Neural progenitor cell (in vitro differentiated cells): ENCODE measurements at places on chromosomes 5 and 9. TPM values are rescaled to one million over a fixed set of nuclear protein-coding genes. Genes with fewer than 3 reads are reported as not detected.

DNA sequence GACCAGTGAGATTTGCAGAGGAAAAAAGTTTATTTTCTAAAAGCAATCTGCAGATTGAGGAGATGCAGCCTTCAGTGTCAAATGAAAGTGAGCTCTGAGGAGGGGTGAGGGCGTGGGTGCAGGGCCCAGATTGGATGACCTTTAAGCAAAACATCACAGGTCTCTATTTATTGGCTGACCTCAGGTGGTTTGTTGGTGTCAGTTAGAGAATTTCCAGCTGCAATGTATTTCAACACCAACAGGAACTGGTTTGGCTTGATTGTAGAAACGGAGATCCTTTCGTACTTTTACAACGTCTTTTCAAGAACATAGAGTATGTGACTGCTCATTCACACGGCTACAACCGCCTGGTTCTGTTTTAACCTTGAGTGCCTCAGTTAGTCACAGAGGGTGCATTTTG is 1069.1 kb downstream of the EFNA5 start:
- no peak for DNase-seq

DNA sequence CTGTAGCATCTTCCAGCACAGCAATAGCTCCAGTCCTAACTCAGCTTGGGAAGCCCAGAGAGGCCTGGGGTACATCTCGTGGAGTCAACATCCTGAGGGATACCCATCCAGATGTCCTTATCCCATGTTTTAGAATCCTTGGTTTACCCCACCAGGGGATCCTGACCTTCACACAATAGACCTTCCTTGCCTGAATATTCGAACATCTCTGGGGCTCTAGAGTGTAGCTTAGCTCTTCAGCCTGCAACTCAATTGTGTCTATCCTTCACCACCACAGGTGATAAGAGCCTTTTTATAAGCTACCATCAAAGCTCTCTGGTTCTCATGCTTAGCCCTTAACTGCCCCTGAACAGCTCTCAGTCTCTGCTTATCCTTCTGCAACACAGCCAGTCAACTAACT is 7.5 kb upstream of the RALGPS1 start:
- DNase-seq: no peak

The ALDH1B1 gene
- 32.9 and 44.0 TPM in 2 replicates for total RNA-seq

The EXD3 gene
- total RNA-seq: 4.7 and 25.1 TPM in 2 replicates

The STK32A gene
- total RNA-seq: 13.0 and 16.7 TPM in 2 replicates

DNA sequence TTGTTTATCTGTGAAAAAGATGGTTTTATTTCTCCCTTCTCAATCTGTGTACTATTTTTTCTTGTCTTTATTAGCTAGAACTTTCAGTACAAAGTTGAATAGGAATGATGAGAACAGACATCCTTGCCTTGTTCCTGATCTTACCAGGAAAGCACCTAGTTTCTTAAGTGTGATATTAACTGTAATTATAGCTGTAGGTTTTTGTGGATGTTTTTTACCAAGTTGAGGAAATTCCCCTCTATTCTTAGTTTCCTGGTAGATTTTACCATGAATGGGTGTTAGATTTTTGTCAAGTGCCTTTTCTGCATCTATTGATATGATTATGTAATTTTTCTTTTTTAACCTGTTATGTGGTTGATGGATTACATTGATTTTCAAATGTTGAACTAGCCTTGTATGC is 68.7 kb downstream of the KCNN2 start:
- DNase-seq: no peak

DNA sequence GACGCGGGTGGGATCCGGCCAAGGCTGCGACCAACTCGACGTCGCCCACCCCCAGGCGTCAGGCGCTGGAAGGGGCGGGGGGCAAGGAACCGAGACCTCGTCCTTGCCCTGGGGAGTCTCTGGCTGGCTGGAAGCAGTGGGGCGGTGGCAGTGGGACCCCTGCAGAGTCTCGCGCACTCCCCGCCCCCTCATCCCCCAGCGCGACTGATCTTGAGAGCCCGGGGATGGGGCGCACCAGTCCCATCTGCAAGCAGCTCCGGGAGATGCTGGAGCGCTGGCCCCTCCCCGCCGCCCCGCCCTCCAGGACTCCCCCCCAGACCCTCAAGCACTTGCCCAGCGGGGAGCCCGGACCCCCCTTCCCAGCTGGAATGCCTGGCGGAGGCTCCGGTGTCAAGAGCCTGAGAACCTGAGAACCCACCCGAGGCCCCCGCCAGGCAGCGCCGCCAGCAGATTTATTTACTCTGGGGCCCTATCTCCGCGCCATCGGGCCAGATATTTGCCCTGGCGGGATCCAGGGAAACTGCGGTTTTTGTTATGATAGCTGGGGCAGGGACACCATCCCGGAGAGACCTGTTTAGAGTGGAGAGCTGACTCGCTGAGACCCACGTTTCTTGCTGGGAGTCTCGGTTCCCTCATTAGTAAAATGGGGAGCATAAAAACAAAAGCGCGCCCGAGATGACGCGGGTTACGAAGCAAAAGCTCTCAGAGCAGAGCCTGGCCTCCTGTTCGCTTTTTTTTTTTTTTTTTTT is 1.2 kb downstream of the PRRT1B start:
- DNase-seq: no peak

The PDZD2 gene
- total RNA-seq: 1.1 and 1.4 TPM in 2 replicates

GRCh38 chr5:141486091-141486490 is 1.3 kb downstream of the PCDHGC4 start:
- DNase-seq: no peak

DNA sequence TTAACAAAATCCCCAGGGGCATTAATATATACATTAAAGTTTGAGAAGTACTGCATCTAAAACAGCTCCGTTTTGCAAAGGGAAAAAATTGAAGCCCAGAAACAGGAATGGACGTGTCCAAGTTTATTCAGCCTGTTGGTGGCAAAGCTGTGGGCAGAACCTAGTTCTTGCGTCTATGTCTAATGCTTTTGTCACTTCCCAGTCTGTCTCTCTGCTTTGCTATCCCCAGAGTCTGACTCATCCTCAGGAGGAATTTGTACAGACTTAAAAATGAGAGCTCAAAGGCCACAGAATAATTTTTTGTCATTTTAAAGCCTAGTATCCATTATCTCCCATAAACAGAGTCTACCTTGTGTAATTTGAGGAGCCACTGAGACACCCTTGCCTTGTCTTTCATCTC is 330.9 kb upstream of the GRIA1 start:
- no peak for DNase-seq

The OLFM1 gene
- 4.0 and 6.6 TPM in 2 replicates for total RNA-seq

GRCh38 chr5:67960939-67961338 is 254.6 kb upstream of the PIK3R1 start:
- DNase-seq: no peak

The SPATA31D4 gene
- total RNA-seq: not detected in 2 replicates

DNA sequence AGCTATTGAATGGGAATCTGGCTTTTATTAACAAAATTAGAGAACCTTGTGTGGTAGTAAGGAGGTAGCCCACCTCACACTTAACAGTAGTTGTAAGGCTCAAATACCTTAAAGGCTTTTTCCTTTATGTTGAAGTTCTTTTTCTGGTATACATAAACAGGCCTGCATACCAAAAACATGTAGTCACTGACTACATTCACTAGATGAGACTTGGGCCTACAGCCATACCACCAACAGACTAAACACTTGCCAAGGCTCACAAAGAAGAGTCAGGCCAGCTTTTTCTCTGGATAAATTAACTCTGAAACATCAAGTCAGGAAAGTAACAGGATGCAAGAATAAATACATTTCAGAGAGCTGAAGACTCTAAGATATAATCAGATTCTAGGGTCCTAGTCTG is 78.6 kb upstream of the MPDZ start:
- DNase-seq: no peak

DNA sequence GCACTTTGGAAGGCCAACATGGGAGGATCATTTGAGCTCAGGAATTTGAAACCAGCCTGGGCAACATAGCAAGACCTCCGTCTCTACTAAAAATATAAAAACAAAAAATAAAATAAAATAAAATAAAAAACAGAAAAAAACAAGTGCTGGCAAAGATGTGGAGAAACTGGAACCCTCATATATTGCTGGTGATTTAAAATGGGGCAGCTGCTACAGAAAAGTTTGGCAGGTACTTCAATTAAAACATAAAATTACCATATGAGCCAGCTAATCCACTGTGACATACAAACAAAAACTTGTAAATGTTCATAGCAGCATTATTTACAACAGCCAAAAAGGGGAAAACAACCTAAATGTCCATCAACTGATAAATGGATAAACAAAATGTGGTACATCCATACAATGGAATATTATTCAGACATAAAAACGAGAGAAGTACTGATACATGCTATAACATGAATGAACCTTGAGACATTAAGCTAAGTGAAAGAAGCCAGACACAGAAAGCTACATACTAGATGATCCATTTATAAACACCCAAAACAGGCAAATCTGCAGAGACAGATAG is 42.7 kb downstream of the PFDN1 start:
- no peak for DNase-seq

DNA sequence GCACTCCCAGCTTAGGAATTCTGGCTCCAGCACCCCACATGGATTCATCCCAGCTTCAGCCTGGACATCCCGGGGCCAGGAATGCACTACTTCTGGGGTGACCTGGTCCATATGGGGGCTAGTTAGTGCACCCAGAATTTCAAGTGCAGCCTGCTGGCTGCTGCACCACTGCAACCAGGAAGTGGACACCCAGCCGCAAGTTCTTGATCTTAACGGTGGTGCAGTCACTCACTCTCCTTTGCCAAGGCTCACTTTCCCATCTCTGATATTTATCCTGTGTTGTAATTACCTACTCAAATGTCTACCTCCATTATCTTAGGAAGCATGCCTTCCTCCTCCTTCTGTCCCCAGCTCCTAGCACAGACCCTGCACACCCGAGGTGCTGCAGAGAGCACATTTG is 26.2 kb upstream of the RAB14 start:
- DNase-seq: no peak

DNA sequence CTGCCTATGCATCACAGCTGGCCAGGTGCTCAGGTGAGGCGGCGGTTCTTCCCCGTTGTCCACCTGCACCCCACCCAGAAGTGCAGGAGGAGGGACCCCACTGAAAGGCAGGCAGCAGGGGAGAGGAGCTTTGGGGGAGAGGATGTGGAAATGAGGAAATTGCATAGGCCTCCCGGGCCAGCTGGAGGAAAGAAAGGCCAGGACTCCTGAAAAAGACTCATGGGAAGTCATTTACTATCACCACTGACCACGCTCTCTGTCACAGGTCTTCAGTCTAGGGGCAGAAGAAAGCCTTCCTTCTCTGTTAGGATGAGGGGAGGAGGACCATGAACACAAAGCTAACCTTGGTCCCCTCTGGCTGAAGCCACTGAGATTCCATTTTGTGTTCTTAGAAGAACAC is 28.1 kb downstream of the KCNMB1 start:
- no peak for DNase-seq

DNA sequence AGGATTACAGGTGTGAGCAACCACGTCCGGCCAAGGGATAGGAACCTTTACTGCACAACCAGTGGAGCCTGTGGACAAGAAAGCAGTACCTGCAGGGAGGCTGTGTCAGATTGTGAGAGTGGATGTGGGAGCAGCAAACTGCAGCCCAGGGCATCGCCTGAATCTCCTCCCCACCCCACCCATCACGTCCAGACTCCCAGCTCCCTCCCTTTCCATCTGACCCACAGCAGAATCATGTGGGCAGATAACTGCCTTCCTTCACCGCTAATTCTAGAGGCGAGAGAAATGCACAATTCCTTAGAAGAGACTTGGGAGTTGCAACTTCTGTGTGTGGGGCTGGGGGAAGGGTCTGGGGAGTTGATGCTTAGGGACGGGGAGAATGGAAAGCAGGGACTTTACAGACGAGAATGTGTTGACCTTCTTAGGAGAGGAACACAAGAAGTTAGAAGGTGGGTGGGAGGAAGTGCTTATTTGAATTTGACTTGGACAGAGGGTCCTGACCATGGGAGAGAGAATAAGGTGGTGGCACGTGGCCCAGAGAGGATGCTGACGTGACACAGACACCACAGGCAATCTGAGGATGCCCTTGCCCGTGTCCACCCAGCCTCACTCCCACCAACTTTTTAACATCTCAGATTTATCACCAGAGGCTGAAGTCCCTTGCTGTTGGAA is 4.5 kb upstream of the LCP2 start:
- no peak for DNase-seq

DNA sequence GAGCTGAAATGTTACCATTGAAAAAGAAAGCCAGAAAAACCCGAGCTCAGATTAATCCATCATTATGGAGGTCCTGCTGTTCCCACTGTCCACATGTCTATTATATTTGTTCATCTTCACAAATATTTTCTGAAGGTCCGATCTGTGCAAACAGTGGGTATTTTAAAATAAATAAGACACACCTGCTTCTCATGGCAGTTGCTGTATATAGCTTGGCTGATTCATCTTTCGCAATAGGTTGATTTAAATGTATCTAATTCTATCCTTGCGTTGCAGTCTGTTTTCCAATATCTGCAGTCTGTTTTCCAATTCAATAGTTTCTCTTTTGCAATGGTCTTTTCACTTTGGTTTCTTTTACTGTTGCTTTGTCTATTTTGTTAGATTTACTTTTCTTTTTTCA is 87.4 kb upstream of the PCA3 start:
- no peak for DNase-seq
